Glomerular endothelial cell (primary cell): ENCODE measurements at places on chromosomes 12 and 14. TPM values are rescaled to one million over a fixed set of nuclear protein-coding genes. Genes with fewer than 3 reads are reported as not detected.

Gene TROAP
- 4.7 and 11.4 TPM in 2 replicates for total RNA-seq

Gene MYF5
- not detected in 2 replicates for total RNA-seq

Gene HOXC13
- total RNA-seq, result not detected in 2 replicates

Gene TAS2R42
- not detected in 2 replicates for total RNA-seq

Gene GPR135
- total RNA-seq, result 0.97 and 4.8 TPM in 2 replicates

Gene OTX2
- total RNA-seq, result not detected in 2 replicates

Gene KLRD1
- total RNA-seq, result 0.05 and 0.06 TPM in 2 replicates

Gene NTS
- total RNA-seq, result not detected in 2 replicates

Gene IL31
- not detected in 2 replicates for total RNA-seq

DNA sequence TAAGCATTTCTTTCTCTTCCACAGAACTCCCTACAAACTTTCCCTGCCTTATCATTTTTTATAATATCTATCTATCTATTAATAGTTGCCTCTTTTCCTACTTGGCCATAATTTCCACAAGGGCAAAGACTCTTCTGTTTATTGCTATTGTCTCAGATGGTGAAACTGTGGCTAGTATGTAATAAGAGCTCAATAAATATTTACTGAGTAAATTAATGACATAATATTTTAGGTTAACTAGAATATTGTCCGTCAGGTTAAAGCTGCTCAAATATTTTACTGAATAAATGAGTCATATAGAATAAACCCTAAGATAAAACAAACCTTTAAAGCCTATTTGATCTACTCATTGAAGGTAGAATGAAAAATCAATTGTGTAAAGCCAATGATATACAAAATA, 240.5 kb downstream of the PPFIA2 start:
- no peak for DNase-seq

DNA sequence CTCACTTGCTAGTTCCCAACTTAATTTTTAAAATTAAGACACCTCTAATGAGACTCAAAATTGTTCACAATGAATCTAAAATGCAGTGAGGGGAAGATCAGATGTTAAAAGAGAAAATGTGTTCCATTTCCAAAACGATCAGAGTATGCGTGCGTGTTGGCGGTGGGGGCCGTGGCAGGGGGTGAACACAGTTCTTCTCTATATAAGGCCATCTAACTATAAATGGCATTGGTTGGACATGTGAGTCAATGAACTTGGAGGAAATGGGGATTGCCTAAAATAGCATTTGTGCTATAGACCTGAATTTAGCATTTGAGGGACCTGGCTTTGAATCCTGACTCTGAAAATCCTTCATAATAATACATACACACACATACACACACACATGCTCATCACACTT, 149.4 kb downstream of the FOXN3 start:
- DNase-seq, result no peak

DNA sequence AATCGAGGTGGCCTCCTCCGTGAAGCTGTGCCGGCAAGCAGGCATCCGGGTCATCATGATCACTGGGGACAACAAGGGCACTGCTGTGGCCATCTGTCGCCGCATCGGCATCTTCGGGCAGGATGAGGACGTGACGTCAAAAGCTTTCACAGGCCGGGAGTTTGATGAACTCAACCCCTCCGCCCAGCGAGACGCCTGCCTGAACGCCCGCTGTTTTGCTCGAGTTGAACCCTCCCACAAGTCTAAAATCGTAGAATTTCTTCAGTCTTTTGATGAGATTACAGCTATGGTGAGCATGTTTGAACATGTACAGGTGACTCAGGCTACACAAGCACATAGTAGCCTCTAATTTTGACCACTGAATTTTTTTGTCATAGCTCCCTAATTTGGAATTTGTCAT, 59.7 kb downstream of the ATP2A2 start:
- no peak for DNase-seq

- DNase-seq, result no peak
Observed at GRCh38 chr12:113700943-113701342, 229.3 kb upstream of the LHX5 start.

GRCh38 chr12:62621101-62621638, 154.5 kb downstream of the MON2 start:
- no peak for DNase-seq

DNA sequence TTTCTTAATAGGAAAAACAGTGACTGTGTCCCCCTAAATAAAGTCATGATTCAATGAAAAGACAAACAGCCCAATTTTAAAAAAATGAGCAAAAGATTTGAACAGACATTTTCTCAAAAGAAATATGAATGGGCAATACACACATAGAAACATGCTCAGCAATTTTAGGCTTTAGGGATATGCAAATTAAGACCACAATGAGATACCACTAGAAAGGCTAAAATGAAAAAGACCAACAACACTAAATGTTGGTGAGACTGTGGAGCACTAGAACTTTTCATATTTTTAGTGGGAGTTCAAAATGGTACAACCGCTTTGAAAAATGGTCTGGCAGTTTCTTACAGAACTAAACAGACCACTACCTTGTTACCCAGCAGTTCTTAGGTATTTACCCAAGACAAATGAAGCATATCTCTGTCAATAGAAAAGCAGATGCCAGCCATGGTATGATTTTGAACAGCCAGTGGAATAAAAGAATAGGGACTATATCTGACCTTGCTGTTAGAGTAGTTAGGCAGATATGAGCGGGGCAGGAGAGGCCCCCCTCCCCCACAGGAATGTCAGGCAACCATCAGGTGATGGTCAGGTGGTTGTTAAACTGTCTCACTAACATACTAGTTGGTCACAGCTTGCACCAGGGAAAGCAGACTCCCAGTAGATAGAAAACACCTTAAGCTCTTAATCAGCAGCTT, 108.8 kb downstream of the PRKCH start:
- DNase-seq, result no peak
